DMS153 (cell line): ENCODE measurements at places on chromosomes 6 and 20.

- no peak for DNase-seq
Measured at GRCh38 chr20:19937218-19937617, 79.9 kb upstream of the NAA20 start.

GRCh38 chr20:55456316-55456940 lies 548.9 kb downstream of the CBLN4 start:
- DNase-seq, result no peak

- DNase-seq, result no peak
Measured at GRCh38 chr6:27242589-27243265, 4.8 kb upstream of the PRSS16 start.

GRCh38 chr6:21886542-21887151 lies 293.1 kb downstream of the SOX4 start:
- no peak for DNase-seq

DNA sequence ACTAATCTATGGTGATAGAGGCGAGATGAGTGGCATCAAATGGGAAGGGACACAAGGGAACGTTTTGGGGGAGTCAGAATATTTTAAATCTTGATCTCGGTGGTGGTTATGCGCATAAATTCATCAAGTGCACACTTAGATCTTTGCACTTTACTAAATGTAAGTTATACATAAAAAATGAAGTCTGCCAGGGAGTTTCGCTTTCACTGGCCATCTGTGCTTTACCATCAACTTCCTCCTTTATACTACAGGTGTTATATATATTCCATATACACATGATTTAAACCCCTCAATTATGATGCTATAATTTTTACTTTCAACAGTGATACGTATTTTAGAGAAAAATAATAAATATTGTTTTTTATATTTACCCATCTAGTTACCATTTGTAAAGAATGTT lies 97.6 kb upstream of the AKIRIN2 start:
- DNase-seq, result no peak

GRCh38 chr20:11379257-11380011 lies 538.3 kb upstream of the BTBD3 start:
- DNase-seq, result no peak

DNA sequence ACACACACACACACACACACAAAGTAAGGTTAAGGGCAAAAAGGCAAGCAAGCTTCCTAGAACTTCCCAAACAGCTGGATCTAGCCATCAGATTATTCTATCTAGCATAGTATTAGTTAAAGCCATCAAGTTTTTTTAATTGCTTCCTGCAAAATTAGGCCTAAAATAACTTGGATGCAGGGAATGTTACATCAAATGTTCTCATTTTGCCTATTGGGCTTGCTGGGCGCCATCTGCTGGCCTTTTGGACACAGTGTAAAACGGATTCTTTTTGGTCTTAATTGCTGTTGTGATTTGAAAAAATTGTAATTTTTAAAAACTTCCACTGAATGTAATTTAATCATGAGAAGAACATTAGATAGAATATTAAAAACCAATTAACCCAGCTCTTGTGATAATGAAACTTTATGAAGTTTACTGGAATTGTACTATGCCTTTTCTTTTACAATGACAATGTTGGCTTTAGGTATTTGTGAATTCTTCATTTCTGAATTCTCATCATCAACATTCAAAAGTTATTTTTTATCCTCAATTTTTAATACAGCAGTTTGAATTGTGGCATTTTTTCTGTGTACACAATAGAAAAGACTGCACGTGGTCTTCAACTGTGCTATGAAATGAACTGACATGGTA lies 6.8 kb downstream of the MKKS start:
- no peak for DNase-seq

GRCh38 chr6:160238761-160239751 lies 19.6 kb downstream of the SLC22A2 start:
- DNase-seq, result no peak

DNA sequence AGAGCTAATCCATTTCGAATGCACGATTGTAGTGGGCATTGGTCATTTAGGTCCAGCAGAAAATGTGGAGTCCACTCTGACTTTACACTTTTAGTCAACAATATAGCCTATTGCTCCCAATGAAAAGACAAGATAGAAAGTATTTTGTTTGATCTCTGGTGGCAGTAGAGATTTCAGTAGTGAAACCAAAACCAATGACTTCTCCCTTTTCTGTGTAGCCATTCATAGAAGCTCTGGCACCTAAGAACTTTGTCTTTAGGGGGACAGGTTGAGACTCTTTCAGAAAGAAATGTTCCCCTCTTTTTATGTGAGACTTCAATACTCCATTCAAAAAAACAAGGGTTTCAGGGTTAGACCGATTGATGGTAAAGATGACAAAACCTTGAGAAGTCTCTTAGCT lies 510.8 kb upstream of the POU3F2 start:
- DNase-seq, result no peak

GRCh38 chr6:44935693-44936300 lies 392.3 kb upstream of the RUNX2 start:
- DNase-seq, result no peak

GRCh38 chr6:47527274-47527673 lies 49.7 kb downstream of the CD2AP start:
- DNase-seq, result no peak

DNA sequence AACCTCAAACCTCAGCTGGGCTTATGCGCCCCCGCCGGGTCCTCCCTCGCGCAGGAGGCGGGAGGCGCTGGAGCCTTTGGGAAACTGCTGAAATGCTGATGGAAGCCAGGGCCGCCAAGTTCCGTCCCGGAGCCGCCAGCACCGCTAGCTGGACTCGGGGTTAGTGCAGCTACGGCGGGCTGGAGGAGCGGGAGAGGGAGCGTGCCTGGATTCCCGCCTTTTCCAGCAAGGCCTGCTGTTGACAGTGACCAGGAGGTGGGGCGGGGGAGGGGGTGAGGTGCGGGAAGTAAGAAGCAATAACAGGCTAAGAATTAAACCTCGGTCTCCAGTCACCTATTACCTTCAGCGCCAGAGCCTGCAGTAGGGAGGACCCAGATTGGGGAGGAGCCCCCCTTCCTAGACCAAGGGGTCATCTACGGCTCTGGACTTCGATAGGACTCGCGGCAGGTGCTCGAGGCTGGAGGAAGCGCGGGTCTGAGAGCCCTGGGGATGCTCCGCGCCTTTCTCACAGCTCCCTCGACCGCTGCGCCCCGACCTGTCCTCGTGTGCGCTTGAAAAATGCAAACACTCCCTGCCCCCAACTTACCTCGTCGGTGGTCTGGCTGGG lies 20.5 kb downstream of the COL9A1 start:
- no peak for DNase-seq

- no peak for DNase-seq
Measured at GRCh38 chr6:19413323-19413722, 423.8 kb upstream of the ID4 start.

DNA sequence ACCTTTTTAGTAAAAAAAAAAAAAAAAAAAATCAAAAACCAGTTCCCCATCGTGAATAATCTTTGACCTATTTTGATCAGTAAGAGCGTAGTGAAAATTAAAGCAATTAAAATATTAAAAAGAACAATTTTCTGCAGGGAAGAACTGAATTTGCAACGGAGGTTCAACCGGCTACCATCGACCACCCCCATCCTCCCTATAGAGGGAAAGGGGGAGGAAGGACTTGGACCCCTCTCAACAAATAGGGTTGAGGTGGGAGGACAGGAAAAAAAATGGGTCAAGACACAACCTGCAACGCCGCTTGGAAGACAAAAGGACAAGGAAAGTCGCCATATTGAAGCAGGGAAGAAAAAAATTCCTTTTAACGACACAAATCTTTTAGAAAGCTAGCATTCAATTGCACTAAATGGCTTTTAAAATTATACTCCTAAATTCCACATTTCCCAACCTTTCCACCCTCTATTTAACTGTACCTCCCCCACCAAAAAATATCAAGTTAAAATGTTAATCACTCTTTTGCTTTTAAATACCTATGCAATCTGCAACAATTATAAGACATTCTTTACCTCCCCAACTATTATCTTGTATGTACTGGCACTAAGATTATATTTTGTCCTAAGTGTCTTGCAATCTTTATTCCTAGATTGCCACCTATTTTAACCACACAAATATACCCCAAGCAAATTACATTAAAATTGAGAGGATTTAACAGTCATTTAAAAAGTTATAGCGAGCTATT lies 1.7 kb downstream of the PPP1R10 start:
- peak; percentile 23 for DNase-seq

DNA sequence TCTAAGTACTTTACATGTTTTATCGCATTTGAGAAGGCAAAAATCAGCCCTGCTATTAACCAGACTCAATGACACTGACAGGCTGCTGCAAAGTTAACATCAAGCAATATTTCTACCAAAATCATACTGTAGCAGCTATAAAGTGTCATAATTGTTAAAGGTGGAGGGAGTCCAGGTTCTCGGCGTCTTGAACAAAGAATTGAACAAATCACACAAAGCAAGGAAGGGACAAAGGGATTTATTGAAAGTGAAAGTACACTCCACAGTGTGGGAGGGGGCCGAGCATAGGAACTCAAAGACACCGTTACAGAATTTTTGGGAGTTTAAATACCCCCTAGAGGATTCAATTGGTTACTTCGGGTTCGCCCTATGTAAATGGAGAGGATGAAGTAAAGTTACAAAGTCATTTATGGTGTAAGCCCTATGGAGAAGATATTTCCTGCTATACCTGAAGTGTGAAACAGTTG lies 12.9 kb upstream of the ZNF391 start:
- DNase-seq, result no peak

DNA sequence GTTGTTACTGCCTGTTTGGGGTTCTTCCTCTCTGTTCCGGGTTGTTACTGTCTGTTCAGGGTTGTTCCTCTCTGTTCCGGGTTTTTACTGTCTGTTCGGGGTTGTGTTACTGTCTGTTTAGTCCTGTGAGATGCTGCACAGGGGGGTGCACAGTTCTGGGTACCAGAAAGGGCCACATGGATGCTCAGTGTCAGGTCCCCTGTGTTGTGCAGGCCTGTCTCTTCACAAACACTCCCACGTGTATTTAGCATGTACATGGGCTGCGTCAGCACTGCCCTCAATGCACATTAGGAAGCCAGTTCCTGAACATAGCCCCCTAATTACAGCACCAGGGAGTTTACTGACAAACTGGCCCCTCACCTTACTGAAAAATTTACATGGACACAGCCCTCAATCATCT lies 118.5 kb downstream of the DLL1 start:
- no peak for DNase-seq

- DNase-seq, result no peak
Measured at GRCh38 chr6:14211562-14211942, 94.0 kb downstream of the CD83 start.

DNA sequence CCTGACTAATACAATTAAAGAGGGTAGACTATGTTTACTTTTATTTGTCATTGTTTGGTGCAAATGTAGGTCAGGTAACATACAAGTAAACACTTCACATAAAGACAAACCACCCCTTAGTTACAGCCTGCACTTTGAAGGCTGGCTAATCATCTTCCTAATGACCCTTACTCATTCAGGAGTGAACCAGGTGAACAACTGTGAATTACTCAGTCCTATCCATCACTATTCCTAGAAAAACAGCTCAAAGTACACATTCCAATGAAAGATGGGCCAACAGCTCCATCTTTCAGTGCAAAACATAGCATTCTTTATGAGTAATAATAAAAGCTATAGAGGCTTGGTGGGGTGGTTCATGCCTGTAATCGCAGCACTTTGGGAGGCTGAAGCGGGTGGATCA lies 78.2 kb downstream of the FRK start:
- no peak for DNase-seq
